Adipocyte (in vitro differentiated cells): ENCODE measurements at places on chromosomes 2 and 18.

- no peak for DNase-seq
Measured at GRCh38 chr2:210442457-210442856, 34.1 kb downstream of the LANCL1 start.

GRCh38 chr2:192245329-192245728 lies 50.6 kb upstream of the TMEFF2 start:
- DNase-seq = peak; percentile 45

DNA sequence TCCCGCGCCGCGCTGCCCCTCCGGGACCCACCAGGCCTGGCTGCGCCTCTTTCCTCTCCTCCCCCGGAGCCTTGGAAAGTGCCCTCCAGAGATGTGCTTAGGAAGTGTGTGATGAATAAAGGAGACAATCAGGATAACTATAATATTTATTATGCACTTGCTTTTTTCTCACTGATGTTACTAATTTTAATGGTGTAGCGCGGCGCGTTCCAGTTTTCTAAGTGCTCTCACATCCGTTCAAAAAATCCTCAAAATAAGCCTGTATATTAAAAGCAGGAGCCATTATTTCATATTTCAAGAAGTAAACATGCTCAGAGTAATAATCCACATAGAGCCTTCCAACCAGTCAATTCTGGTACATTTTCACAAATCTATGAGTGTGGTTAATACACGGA lies 941 bp upstream of the MPPE1 start:
- DNase-seq = no peak

DNA sequence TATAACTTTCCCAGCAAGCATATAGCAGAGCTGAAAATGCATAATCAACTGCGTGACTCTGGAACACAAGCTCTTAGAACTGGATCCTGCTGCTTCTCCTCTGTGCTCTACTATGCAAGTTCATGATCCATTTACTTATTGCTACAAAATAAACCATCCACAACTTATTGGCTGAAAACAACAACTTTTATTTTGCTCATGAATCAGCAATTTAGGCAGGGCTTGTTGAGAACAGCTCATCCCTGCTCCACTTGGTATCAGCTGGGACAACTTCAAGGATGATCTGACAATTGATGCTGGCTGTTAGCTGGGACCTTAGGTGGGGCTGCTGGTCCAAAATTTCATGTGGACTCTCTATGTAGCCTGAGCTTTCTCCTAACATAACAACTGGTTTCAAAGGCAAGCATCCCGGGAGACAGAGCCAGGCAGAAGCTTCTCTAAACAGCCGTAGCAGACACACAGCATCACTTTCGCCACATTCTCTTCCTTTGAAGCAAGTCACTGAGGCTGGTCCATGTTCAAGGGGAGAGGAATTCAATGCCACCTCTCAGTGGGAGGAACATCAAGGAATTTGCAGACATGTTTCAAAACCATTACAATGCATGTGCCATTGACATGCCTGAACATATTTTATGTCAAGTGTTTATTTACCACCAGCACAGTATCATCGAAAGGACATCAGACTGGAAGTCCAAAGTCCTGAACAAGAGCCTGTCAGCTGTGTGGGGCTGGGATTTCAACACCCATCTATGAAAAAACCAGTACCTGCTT lies 153.1 kb upstream of the PKDCC start:
- no peak for DNase-seq

GRCh38 chr2:76953733-76954347 lies 568.3 kb downstream of the LRRTM4 start:
- peak; percentile 9 for DNase-seq

- DNase-seq = no peak
Measured at GRCh38 chr2:20421336-20421987, 25.4 kb upstream of the RHOB start.

DNA sequence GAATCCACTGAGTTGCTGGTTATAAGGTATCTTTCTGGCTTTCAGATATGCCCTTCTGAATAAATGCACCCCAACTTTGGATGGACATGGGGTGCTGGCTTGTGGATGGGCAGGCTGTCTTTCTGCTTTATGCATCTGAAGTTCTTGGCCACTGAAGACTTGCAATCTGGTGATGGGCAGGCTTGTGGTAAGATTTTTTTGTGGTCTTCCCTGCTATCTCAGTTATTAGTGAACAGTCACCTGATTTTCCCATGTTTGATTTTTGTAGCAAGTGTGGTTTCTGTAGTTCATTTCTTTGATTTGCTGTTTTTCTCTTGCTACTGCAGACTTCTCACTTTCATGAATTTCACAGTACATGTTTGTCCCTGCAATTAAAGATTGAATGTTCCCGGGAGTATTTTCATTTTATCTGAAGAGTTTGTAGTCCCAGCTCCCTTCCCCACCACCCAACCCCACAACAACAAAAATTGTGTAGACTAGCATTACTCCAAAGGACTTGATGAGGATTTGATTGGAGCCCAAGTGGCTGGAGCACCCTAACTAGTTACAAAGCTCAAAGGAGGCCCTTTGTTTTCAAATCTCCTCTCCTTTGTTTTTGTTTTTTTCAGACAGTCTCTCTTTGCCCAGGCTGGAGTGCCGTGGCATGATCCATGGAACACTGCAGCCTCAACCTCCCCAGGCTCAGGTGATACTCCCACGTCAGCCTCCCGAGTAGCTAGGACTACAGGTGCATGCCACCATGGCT lies 63.6 kb upstream of the MGAT5 start:
- no peak for DNase-seq

GRCh38 chr18:59846814-59847490 lies 52.8 kb upstream of the PMAIP1 start:
- DNase-seq = peak; percentile 57

DNA sequence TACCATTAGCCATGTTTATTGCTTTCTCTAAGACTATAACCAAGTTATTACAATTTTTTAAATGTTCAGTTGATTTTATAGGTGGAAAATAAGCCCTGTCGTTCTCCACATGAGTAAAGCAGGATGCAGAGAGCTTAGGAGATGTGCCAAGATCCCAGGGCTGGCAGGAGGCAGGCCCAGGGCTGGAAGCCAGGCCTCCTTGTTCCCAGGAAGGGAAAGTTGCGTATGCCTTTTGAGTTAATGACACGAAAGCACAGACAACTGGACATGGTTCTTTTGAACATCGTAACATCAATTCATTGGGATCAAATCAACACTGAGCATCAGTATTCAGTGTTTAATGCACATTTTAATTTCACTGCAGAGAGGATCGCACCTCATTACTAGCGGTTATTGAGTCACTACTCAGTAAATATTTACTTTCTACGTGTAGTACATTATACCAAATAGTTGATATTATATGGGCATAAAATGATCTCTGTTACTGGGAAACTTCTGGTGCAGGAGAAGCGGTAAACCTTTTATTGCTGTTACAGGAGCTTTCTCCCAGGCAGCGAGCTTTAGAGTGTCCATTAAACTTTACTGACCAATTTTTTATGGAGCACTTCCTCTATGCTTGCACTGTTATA lies 60.0 kb downstream of the RNF144A start:
- DNase-seq = no peak

GRCh38 chr2:217307023-217307422 lies 447.2 kb upstream of the TNP1 start:
- DNase-seq = no peak

- no peak for DNase-seq
Measured at GRCh38 chr2:46836295-46837111, 79.1 kb downstream of the MCFD2 start.

- DNase-seq = peak; percentile 16
Measured at GRCh38 chr18:46915800-46916550, 1.3 kb downstream of the PIAS2 start.

GRCh38 chr2:98149333-98149697 lies 62.3 kb downstream of the VWA3B start:
- DNase-seq = peak; percentile 6

DNA sequence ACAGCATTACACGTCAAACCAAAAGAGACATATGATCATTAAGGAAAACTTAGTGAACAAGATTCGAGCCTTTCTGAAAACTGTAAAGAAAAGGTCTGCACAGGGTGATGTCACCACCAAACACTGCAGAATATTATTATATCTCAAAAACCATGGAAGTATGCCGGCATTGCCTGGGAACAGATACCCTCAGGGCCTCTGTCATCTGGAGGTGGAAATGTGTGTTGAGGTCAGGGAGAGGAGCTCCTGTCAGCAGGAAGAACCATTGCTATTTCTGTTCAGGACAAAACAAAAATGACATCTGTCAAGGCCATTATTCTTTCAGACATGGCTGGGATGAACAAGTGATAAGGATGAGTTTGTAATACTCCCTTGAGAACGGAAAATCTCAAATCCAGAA lies 365.9 kb upstream of the TRIB2 start:
- no peak for DNase-seq

DNA sequence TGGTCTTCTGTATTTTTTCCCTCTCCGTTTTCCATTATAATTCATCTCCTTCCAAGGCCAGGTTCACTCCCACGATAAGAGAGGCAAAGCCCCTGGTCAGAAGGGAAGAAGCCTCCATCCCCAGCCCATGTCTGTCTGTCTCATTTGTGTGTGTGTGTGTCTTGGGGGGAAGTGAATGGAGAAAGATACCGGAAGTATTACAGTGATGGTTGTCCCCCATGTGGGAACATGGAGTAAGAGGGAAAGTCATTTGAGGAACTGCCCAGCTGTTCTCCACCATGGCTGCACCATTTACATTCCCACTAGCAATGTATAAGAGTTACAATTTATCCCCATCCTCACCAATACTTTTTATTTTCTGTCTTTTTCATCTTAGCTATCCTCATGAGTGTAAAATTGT lies 113.6 kb upstream of the ATP8B1 start:
- no peak for DNase-seq
